ENCODE measurements at places on chromosomes 2 and 18. TPM values are rescaled to one million over a fixed set of nuclear protein-coding genes. Genes with fewer than 3 reads are reported as not detected.

- no peak for DNase-seq
Measured at GRCh38 chr18:25982153-25982552, 108.3 kb downstream of the SS18 start.

EN1 gene
- not detected for polyA plus RNA-seq

ZC3H8 gene
- polyA plus RNA-seq, result 4.2 TPM

DNA sequence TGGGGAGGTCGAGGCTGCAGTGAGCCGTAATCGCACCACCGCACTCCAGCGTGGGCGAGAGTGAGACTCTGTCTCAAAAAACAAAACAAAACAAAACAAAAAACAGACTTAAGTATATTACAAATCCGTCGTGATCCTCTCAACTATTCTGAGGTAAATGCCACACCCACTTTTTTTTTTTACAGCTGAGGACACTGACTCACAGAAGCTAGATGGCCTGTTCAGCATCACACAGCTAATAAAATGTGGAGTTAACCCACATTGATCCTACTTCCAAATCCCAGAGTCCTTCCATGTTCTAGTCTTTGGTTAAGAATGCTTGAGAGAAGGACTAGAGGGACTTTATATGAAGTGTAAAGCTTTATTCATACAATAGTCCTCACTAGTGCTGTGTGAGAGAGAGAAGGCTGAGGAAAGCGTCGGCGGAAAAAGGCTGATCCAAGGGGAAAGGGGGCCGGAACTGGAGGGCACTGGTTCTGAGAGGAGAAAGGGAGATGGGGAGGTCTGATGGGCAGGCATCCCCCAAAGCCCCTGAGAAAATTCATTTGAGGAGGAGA, 627 bp downstream of the RNF25 start:
- DNase-seq, result peak; percentile 28

DNA sequence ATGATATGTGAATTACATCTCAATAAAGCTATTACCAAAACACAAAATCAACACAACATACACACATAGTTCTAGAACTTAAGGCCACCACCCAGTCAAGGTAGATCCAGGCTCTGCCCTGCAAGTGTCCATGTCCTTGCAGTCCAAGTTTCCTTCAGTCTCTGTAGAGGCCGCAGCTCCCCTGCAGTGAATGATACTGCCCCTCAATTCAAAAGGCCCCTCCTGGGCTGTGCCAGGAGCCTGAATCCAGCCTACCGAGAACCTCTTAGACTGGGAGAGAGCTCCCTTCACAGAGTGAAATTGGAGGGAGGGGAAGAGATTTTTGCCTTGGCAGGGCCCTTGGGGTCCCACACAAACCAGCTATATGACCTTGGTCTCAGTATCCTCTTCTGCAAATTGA, 42.5 kb upstream of the ATP6V1B1 start:
- no peak for DNase-seq
